ENCODE measurements at places on chromosomes 6 and 20.

GRCh38 chr6:73732845-73733675 lies 37.1 kb downstream of the CD109 start:
- peak; percentile 57 for DNase-seq

DNA sequence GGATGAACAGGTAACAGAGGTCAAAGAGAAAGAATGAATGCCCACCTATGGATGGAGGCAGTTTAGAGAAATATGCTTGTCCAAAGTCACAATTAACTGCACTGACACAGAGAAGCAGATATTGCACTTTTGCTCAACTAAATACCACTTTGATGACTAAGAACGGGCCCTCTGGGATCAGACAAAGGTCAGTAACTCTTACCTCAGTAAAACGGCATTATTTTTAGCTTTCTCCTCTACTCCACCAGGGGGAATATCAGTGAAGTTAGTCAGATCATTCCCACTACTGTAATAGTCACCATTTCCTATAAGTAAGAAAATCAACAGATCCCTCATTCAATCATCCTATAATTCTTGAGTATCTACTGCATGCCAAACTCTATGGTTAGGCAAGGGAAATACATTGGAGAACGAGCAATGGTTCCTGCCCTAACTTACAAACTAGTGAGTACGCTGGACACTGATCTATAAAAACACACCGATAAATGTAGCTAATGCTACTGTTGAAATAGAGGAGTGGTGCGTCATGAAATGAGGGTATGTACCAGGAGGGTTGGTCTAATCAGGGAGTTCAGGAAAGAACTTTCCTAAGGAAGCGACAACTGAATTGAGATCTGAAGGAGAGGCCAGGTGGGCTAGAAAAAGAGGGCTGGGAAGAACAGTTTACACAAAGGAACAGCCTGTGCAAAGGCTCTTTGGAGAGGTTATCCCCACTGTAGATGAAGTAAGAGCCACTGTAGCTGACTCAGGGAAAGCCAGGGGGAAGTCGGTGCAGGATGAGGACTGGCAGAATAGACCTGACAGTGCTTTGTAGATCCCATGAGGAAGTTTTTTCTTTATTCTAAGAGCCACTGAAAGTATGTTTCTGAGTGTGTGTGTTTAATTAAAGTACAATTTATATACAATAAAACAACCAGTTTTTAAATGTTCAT lies 9.2 kb downstream of the ECI2 start:
- DNase-seq, result peak; percentile 53

DNA sequence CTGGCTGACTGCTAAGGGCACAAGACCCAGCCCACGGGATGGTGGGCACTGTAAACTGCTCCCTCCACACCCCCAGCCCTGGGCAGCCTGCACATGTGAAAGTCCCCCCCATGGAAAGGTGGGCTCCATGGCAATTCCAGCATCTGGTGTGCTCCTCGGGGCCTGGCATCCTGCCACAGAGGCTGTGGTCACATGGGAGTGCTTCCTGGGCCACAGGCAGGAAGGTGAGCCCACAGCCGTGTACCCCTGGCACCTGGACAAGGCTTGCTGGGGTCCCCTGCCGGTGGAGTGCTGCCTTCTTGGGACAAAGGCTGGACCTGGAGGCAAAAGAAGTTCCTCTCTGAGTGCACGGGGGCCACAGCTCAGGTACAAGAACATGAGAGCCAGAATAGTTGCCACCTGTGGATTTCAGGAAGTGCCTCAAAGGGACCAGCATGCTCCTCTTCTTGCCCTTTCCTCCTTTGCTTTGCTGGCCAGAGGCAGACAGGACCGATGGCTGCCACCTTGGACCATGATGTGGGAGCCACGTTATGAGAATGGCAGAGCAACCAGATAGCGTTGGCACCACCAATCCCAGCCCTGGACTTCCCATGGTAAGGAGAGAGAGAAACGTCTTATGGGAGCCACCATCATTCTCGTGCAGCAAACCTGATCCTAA lies 120.2 kb upstream of the MLN start:
- DNase-seq, result no peak

DNA sequence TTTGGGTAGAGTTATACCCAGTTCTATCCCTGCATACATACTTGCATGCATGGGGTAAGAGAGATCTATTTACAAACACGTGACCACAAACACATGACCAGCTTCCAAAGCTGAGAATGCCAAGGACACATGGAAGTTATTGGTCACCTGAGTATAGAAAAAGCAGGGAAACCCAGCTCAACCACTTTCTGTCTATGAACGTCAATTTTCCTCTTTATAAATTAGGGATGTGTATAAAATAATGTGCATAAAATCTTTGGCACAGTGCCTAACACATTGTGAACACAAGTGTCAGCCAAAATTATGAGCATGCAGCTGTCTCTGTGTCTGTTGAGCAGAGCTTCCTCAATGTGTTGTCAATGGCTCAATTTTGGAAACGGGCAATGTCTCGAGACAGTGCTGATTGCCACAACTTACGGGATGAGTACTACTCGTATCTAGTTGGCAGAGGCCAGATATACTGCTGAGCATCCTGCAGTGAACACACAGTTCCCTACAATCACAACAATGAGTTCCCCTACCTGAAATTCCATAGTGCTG lies 44.9 kb downstream of the TPD52L1 start:
- DNase-seq, result no peak

DNA sequence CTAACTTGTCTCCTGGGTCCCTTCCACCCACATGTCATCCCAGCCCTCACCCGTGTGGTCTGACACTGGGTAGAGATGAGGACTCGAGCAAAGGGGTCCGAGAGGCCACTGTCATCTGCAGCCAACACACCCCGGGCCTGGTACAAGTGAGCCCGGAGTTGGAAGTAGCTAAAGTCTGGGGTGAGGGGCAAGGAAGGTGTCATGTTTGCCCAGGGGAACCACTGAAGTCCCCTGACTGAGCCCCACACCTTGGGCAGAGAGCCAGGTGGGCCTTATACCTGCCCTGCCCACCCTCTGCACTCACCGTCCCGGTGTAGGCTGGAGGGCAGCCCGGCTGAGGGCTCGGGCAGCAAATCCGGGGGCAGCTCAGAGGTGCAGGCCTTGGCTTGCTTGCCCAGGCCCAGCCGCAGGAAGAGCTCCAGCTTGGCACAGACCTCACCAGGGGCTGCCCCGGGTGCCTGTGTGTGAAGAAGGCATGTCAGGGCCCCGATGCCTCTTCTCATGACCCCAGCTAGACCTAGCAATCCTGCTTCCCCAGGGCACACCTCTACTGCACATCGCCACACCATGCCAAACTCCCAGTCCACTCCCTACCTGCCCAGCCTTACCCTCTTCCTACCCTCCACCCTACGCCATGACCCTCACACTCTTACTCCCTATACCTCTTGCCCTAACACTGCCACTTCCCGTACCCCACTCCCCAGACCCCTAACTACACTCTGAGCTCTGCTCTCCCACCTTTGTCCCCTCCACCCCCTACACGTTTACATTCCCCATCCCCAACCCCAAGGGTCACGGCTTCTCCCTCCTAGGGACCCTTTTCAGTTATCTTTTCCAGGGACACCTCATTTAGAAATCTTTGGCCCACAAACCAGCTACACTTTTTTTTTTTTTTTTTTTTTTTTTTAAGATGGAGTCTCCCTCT lies 31.7 kb upstream of the SPAG4 start:
- no peak for DNase-seq

DNA sequence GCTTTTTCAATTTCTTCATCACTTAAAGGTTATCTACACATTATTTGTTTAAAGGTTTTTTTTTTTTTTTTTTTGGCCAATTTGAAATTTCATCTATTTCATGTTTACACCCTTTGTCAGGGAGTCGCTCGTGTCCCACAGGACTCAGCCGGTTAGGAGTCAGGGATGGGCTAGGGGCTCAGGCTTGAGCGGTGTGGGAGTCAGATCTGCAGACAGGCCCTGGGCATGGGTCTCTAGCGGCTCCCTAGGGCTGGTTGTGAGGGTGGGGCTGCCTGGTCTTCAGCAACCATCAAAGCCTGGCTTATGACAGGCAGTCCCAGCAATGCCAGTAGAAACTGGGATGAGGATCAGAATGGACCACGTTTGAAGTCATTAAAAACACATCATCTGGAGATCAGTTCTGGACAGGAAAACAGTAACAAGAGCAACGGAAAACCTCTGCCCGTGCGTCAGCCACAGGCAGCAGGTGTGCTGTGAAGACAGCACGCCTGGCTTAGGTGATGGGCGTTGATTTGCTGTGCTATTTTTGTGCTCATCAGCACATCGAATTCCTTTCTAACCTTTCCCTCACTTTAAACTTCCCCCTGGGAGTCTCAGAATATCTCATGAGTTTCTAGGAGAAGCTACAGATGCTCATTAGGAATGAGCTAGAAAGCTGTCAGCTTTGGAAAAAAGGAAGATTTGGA lies 91.3 kb upstream of the MPC1 start:
- DNase-seq, result no peak

GRCh38 chr6:69771158-69771906 lies 25.5 kb downstream of the LMBRD1 start:
- DNase-seq, result no peak

DNA sequence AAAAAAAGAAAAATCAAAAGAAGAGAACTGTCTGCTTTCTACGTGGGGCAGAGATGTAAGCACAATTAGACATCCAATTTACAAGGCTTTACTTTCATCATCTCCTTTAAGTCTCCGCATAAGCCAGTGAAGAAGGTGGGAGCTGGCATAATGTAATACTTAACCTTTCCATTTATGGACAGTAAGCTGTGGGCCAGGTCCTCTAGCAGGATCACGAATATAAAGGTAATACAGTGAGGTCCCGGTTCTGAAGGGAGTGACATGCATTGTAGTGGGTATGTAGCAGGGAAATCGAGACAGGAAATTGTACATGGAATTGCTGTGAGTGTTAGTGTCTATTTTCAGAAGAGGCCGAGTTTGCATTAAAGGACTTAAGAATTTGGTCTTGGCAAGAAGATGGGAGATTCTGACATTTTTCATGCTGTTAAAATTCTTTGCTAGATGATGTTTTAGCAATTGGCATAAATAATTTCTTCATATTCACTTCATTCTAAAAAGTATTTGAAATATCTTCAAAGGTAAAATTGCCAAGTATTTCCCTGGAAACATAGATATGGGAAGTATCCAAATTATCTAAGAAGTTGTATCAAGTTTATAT lies 20.4 kb upstream of the POPDC3 start:
- DNase-seq, result no peak

- DNase-seq, result no peak
These were observed 30.6 kb downstream of the SNAP25 start for GRCh38 chr20:10249048-10249770.

GRCh38 chr20:507761-508332 lies 35.7 kb downstream of the CSNK2A1 start:
- no peak for DNase-seq

DNA sequence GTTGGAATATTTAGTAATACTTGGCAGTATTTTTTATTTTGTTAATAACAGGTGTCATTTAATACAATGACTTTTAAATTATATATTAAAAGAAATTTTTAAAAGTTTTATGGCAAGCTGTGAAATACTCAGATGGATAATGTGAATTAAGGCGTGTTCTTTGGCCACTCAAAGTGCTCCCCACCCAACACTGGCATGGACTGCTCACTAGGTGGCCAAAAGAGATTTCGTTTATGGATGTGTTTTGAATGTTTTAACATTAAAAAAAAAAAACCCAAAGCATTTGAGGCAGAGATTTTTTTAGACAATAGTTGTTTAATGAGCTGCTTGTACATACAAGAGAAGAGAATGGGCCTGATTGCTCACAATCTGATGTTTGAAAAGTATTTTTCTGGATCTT lies 86.5 kb downstream of the QKI start:
- no peak for DNase-seq

DNA sequence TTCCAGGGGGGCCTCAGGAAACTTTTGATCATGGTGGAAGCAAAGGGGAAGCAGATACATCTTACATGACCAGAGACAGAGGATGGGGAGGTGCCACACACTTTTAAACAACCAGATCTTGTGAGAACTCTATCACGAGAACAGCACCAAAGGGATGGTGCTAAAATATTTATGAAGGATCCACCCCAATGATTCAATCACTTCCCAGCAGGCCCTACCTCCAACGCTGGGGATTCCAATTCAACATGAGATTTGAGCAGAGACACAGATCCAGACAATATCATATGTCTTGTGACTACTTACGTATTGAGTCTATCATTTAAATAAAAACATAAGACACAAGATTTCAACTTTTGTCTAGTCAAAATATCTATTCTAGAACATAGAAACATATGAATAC lies 351.9 kb downstream of the EPM2A start:
- DNase-seq, result no peak

- no peak for DNase-seq
These were observed 61.8 kb downstream of the GCNT2 start for GRCh38 chr6:10582774-10583508.

GRCh38 chr20:4978050-4978918 lies 23.0 kb downstream of the SLC23A2 start:
- no peak for DNase-seq

DNA sequence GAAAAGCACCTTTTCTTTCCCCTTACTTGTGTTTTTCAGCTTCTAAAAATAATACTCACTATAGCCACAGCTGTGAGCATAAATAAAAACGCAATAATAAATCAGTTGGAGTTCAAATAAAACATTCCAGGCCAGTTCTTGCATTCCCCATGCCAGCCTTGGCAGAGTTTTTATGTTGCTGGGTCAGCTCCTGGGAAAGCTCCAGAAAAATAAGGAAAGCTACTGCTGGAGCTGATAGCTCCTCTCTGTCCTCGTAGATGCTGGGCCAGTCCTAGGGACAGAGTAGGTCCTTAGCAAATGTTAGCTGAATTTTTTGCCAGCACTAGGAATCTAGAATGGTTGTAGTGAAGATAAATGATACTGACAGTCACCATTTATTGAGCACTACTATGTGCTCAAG lies 389.0 kb upstream of the SYNCRIP start:
- DNase-seq, result no peak

GRCh38 chr20:57866250-57867106 lies 156.7 kb upstream of the PMEPA1 start:
- DNase-seq, result no peak

- DNase-seq, result no peak
These were observed 109.1 kb downstream of the LY86 start for GRCh38 chr6:6697620-6698019.

GRCh38 chr20:25313593-25313992 lies 65.7 kb downstream of the PYGB start:
- no peak for DNase-seq

GRCh38 chr6:115612796-115613479 lies 447.8 kb downstream of the FRK start:
- DNase-seq, result no peak

GRCh38 chr6:143169440-143169839 lies 108.8 kb downstream of the AIG1 start:
- DNase-seq, result no peak

GRCh38 chr20:8434326-8434876 lies 302.3 kb downstream of the PLCB1 start:
- no peak for DNase-seq

DNA sequence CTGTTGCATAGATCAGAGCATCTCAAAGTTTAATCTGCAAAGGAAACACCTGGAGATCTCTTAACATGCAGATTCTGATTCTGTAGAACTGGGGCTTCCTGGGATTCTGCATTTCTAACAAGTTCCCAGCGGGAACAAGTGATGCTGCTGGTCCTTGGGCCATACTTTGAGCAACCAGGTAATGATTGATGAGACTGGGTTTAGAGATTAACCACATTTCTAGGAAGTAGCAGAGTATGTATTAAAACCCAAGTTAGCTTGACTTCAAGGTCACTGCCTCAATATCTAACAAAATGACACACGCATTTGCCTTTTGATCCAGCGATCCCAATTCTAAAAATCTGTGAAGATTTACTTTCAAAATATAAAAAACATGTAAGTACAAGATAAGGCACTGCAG lies 83.0 kb upstream of the DTNBP1 start:
- no peak for DNase-seq

- no peak for DNase-seq
These were observed 94.3 kb downstream of the TCP11 start for GRCh38 chr6:35046862-35047261.
